Mesenteric fat pad (tissue), 1 donor: ENCODE measurements at places on chromosomes 5 and 9. TPM values are rescaled to one million over a fixed set of nuclear protein-coding genes. Genes with fewer than 3 reads are reported as not detected.

DNA sequence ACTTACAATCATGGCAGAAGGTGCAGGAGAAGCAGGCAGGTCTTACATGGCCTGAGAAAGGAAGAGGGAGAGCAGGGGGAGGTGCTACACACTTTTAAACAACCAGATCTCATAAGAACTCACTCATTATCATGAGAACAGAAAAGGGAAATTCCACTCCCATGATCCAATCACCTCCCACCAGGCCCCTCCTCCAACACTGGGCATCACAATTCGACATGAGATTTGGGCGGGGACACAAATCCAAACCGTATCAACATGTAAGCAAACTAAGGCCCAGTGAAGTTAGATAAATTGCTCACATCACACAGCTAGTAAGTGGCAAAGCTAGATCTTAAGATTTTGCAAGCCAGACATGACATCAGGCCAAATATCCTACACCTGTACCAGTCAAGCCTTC lies 48.3 kb upstream of the RIC1 start:
- no peak for DNase-seq

DNA sequence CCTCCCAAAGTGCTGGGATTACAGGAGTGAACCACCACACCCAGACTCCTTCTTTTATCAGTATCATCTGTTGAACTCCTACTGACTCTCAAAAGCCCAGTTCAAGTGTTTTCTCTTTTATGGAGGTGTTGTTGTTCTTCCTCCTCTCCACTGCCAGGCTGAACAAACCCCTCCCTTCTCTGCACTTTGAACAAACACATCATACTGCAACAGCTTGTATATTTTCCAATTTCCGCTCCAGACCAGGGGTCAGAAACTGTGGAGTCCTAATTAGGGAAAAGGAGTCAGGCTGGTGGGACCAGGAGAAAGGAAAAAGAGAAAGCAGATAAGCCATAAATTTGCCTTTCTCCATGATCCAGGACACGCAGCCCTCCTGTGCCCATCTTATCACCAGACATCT lies 148.1 kb upstream of the HMHB1 start:
- DNase-seq = no peak

DNA sequence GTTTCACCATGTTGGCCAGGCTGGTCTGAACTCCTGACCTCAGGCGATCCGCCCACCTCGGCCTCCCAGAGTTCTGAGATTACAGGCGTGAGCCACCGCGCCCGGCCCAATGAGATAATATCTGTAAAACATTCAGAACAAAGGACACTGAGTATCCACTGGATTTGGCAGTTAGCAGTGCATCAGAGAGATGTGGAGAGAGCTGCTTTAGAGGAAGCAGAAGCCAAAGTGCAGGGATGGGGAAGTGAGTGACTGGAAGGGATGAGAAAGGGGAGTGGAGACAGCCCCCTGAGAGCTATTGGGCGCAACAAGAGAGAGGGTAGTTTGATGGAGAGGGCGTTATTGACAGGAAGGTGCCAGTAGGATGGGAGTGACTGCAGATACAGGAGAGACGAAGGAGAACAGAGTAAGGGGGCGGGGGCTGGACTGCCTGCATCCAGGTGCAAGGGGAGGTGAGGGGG lies 157.5 kb upstream of the SHB start:
- peak; percentile 59 for DNase-seq

DNA sequence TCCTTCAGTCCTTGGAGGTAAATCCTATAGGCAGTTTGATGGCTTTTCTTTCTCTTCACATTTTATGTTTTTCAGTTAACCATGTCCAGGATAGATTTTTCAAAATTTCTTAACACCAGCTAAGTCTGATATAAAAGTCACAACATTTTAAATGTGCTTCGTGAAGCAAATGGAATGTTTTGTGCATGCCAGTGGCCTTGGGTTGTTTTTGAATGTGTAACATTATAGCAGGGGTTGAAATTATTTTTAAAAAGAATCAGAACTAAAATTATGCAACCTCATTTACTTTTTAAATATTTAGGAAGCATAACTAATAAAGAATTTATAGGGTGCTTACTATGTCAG lies 201.1 kb downstream of the ARHGEF28 start:
- no peak for DNase-seq

Gene TAF7
- total RNA-seq = 53.9 TPM

Gene SETX
- total RNA-seq = 53.4 TPM

Gene ZNG1F
- total RNA-seq = 3.8 TPM
